ENCODE measurements at places on chromosomes 6 and 20. TPM values are rescaled to one million over a fixed set of nuclear protein-coding genes. Genes with fewer than 3 reads are reported as not detected.

Gene FAM209B
- 0.40 TPM for polyA plus RNA-seq

Gene MOXD1
- polyA plus RNA-seq, result 2.5 TPM

- DNase-seq, result no peak
These were observed 21.3 kb downstream of the CEP85L start for GRCh38 chr6:118630067-118630466.

- DNase-seq, result no peak
These were observed 97.9 kb downstream of the HUS1B start for GRCh38 chr6:558959-559358.

GRCh38 chr6:169800668-169801395 lies 49.4 kb downstream of the ERMARD start:
- DNase-seq, result peak; percentile 18

- DNase-seq, result no peak
These were observed 50.0 kb upstream of the SLC22A23 start for GRCh38 chr6:3506751-3507383.

GRCh38 chr20:62805155-62805710 lies 598 bp downstream of the OGFR start:
- no peak for DNase-seq

DNA sequence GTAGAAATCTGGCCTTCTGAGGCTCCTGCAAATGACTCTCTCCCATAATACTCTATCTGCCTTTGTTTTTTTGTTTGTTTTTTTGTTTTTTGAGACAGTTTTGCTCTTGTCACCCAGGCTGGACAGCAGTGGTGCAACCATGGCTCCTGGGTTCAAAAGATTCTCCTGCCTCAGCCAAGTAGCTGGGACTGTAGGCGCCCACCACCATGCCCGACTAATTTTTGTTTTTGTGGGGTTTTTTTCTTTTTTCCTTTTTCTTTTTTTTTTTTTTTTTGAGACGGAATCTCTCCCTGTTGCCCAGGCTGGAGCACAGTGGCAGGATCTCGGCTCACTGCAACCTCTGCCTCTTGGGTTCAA lies 16.6 kb upstream of the STK38 start:
- DNase-seq, result no peak

All from foreskin keratinocyte (primary cell).